ENCODE measurements at places on chromosomes 7 and 10.

DNA sequence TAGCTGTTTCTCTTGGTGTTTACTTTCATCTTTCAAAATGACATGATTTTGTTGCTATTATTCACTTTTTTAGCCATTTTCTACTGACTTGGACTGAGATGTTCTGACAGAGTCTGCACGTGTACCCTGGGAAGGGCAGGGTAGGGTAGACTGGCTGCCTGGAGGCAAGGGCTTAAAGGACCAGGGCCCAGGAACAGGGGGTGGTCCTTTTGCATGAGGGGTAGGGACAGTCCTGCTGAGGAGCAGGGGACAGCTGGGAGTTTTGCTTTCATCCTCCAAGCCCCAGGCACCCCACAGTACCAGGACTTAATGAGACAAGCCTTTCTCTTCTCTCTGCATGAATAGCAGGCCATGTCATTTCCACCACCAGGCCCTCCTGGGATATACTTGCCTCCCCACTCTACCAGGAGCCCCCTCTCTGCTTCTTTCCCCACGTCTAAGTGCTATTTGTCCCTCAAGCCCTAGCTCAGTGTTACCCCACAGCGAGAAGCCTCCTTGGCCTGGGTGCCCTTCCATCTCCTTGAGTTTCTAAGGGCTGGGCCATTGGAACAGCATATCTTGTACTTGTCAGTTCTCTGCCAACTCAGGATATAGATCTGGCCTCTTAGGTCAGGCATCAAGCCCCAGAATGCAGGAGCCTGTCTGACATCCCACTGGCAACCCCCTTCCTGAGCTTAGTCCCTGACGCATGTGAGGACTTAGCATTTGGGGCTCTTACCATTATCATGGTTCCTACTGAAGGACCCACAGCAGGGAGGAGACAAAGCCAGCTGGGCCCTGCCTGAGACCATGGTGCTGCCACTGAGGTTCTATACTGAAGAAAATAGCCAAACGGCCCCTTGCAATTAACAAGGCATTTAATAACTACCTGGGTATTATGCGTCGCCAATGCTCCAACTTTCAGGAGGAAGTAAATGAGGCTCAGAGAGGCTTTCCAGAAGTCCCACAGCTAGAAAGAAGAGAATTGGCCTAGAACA lies 78.4 kb upstream of the UNC5B start:
- no peak for DNase-seq

GRCh38 chr7:89681448-89681847 lies 472.8 kb upstream of the STEAP1 start:
- no peak for DNase-seq

DNA sequence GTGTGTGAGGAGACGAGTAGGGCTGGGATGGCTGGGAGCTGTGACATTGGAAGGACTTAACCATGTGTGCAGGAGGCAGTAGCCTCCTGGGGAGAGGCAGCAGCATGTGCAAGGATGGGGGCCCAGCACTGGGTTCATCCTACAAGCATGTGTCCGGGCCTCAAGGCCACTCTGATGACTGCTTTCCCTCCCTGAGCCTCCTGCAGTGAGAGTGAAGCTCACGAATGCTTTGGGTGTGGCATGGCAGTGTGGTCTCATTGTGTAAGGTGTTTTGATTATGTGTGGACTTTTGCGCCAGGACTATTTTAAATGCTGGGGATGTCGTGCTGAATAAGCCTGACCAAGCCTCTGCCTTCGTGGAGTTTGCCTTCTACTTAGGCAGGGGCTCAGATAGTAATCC lies 122.0 kb upstream of the INSYN2A start:
- DNase-seq, result no peak

DNA sequence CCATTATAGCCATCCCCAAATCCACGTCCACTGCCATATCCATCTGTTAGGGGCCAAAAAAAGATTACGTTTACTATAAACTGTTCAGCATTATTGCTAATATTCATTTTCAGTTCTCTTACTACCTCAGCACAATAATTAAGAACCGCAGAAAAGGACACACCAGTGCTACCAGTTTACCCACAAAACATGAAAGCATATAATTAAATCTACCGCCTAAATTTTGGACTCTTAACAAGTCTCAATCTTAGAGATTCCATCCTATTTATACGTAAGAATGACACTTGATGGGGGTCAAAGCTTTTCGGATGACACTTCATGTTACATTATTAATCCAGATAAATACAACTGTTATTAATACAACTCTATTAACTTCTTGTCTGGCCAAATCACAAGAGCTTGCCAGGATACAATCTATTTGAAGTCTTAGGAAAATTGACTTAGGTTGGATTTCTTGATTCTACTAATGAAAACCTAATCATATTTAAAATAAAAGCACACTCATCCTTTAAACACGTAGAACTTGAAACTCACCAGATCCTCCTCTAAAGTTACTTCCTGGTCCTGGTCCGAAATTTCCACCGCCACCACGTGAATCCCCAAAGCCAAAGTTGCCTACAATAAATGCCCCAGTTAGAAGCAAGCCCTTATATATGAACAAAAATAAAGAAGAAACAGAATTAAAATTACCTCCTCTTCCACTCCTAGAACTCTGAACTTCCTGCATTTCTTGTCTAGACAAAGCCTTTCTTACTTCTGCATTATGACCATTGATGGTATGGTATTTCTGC lies 4.5 kb downstream of the HNRNPA2B1 start:
- no peak for DNase-seq

DNA sequence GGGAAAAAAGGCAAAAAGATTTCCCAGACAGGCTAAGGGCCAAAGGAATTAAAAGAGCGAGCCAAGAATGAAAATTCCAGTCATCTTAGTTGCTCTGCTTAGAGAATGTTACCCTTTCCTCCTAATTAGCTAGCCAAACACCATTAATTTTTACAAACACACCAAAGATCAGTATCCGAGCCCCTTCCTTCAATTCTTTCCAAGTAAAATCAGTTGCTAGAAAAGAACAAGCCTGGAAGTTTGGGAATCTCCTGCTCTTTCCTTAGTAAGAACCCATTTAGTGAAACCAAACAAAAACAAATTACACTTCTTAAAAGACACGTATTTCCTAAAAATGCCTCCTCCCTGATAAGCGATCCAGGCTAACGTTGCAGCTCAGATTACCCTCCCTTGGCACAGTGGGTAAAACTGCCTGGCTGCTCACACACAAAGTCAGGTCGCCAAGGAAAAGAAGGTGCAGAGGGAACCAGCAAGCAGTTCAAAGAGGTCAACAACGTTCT lies 57.1 kb upstream of the ABLIM1 start:
- no peak for DNase-seq

GRCh38 chr10:30036811-30037210 lies 22.6 kb downstream of the JCAD start:
- DNase-seq, result no peak

- DNase-seq, result no peak
Measured at GRCh38 chr7:127359011-127359410, 33.5 kb downstream of the ZNF800 start.

- no peak for DNase-seq
Measured at GRCh38 chr10:43452356-43452914, 15.5 kb downstream of the ZNF487 start.
